ENCODE measurements at places on chromosomes 1 and 21. TPM values are rescaled to one million over a fixed set of nuclear protein-coding genes. Genes with fewer than 3 reads are reported as not detected.

Gene OR2L2
- total RNA-seq: not detected

Gene TRIM46
- total RNA-seq: 1.1 TPM

Gene NES
- total RNA-seq: 169 TPM

Gene PERM1
- not detected for total RNA-seq

Gene ARPC5
- 568 TPM for total RNA-seq

Gene UMODL1
- 0.22 TPM for total RNA-seq

Gene OR2L5
- not detected for total RNA-seq

Gene CSMD2
- 0.87 TPM for total RNA-seq

Gene OR2T4
- not detected for total RNA-seq

Gene BLACAT1
- total RNA-seq: not detected

Gene HIVEP3
- 1.3 TPM for total RNA-seq

Gene HSPB7
- total RNA-seq: not detected

Gene MRPL9
- total RNA-seq: 279 TPM

Gene SPRR2B
- not detected for total RNA-seq

Gene FBXO42
- 20.0 TPM for total RNA-seq
